Lower lobe of right lung (tissue), 2 donors: ENCODE measurements at places on chromosomes 11 and 22. TPM values are rescaled to one million over a fixed set of nuclear protein-coding genes. Genes with fewer than 3 reads are reported as not detected.
A peak's percentile ranks its signal among the peaks of the same experiment; 100 is the strongest.

The MRPL23 gene
- total RNA-seq: 59.2 TPM

DNA sequence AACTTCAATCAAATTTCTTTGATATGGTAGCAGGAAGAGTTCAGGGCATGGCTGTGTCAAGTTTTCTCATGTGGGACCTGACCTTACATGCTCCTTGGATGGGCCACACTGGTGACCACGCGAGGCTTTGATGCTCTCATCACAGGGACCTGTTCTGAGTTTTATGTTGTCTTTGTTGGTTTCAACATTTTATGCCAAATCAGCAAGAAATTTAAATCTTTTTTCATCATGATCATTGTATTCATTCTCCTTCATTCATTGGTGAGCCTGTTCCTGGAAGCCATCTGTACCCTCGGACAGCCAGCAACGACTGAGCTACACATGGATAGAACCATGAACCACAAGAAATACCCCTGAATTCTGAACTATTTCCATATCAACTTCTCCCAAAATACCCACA, 10.5 kb upstream of the NFAM1 start:
- H3K27ac ChIP-seq: peak overlapping the region; percentile 80
- no peaks in the 10 kb centered on the region for H3K36me3 ChIP-seq
- DNase-seq: no peak

- DNase-seq: no peak
- no peaks in the 10 kb centered on the region for H3K36me3 ChIP-seq
- peak overlapping the region; percentile 92 for H3K27ac ChIP-seq
- peak overlapping the region; percentile 75 for H3K4me3 ChIP-seq
- H3K27me3 ChIP-seq: peaks cover 4% of the 10 kb centered on the region
These were observed 862 bp downstream of the APBB1 start for GRCh38 chr11:6417907-6418556.

- no peaks in the 10 kb centered on the region for H3K27me3 ChIP-seq
- H3K36me3 ChIP-seq: no peaks in the 10 kb centered on the region
- peaks cover 46% of the 10 kb centered on the region for H3K4me1 ChIP-seq
- peak overlapping the region; percentile 74 for H3K27ac ChIP-seq
- no peak overlapping the region for H3K4me3 ChIP-seq
These were observed 128.3 kb downstream of the TEAD1 start for GRCh38 chr11:12802418-12803085.

GRCh38 chr22:44380756-44381486, 68.2 kb upstream of the SHISAL1 start:
- peaks cover 14% of the 10 kb centered on the region for H3K27me3 ChIP-seq
- no peak overlapping the region for H3K4me3 ChIP-seq
- no peaks in the 10 kb centered on the region for H3K36me3 ChIP-seq
- no peak overlapping the region for H3K27ac ChIP-seq

DNA sequence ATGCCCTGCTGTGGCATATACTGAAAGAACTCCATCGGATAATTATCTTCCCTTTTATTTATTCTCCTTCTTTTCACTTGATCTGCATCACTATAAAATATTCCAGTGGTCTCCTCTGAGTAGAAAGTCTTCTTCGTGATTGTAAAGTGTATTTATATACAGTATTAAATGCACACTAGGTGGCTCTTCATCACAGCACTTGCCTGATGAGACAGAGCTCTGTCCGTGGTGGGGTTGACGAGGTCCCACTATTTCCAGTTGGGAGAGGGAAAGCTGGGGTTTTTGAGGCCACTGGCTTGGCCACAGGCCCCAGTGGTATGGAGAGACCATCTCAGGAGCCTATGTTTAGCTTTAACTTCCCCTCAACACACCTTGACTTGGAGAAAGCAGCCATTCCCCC, 31.6 kb upstream of the ZBTB16 start:
- no peak overlapping the region for H3K4me3 ChIP-seq
- H3K27me3 ChIP-seq: peaks cover 3% of the 10 kb centered on the region
- no peak overlapping the region for H3K27ac ChIP-seq
- no peak for DNase-seq

DNA sequence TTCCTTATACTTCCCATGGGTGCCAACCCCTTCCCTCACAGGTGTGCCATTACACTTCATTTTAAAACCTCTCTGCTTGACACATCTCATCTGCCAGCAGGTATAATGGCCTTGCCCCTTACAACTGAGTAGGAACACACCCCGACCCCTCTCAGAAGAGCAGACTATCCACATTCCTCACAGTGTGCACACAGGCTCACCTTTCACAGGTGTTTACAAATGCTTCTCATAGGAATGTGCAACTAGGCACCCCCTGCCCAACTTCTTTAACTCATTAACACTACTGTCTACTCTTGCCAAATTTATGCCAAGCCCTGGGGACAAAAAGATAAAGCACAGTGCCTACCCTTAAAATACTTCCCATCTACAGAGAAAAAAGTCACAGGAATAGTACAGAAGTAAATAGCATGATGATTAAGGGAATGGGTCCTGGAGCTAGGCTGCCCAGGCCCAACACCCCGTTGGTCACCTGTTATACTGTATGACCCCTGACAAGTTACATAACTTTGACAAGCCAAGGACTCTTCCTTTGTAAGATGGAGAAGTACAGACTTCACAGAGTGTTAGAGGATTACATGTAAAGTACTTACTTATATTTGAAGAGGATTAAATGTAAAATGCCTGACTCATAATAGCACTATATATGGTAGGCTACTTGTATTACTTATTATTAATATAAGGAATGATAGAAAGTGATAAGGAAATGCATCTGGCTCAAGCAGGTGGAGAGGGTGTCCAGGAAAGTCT, 15.2 kb downstream of the TRIM3 start:
- H3K4me1 ChIP-seq: no peaks in the 10 kb centered on the region
- peaks cover 92% of the 10 kb centered on the region for H3K36me3 ChIP-seq
- H3K4me3 ChIP-seq: no peak overlapping the region
- no peak for DNase-seq

The TRIM51 gene
- not detected for total RNA-seq

DNA sequence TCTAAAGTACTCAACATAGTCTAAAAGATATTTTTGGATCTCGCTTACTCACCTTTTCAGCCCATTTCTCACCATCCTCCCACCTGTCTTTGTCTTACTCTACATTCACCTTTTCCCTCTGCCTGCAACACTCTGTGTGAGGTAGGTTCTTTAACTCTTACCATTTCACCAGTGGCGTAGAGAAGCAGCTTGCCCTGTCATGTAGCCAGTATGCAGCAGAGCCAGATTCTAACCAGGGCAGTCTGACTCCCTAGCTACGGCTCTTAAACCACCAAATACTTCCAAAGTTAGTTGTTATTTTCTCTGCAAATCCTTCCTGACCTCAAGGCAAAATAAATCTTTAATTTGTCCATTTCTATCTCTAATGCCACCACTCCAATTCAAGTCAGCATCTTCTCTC, 7.5 kb downstream of the ALG8 start:
- H3K27me3 ChIP-seq: no peaks in the 10 kb centered on the region
- H3K4me3 ChIP-seq: no peak overlapping the region
- H3K27ac ChIP-seq: no peak overlapping the region
- H3K4me1 ChIP-seq: no peaks in the 10 kb centered on the region

DNA sequence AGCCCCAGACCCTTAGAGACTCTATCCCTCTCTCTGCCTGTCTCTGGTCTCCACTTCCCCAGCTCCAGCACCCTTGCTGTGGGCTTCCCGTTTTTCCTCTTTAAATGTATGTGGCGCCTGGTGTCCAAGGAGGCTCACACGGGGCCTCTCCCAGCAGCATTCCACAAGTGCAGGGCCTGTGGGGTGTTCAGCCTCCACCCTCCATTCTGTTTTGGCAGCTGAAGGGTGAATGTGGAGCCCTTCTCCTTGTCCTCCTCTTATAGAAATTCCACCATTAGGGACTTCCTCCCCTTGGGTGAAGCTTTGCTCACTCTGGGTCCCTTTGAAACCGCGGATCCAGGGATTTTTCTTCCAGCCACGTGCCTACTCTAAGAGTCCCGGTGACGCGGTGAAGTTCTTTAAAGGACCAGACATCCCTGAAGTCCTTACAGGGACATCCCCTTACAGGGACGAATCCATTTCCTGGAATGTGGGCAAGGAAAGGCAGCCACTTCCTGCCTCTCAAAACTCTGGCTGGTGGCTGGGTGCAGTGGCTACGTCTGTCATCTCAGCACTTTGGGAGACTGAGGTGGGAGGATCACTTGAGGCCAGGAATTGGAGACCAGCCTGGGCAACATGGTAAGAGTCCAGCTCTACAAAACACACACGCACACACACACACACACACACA, 1.6 kb upstream of the TSPAN18 start:
- no peak for DNase-seq
- no peak overlapping the region for H3K4me3 ChIP-seq
- H3K4me1 ChIP-seq: peaks cover 37% of the 10 kb centered on the region
- no peaks in the 10 kb centered on the region for H3K36me3 ChIP-seq
